Muscle of back (tissue), 13 donors: ENCODE measurements at places on chromosomes 16 and 17.
A peak's percentile ranks its signal among the peaks of the same experiment; 100 is the strongest.

DNA sequence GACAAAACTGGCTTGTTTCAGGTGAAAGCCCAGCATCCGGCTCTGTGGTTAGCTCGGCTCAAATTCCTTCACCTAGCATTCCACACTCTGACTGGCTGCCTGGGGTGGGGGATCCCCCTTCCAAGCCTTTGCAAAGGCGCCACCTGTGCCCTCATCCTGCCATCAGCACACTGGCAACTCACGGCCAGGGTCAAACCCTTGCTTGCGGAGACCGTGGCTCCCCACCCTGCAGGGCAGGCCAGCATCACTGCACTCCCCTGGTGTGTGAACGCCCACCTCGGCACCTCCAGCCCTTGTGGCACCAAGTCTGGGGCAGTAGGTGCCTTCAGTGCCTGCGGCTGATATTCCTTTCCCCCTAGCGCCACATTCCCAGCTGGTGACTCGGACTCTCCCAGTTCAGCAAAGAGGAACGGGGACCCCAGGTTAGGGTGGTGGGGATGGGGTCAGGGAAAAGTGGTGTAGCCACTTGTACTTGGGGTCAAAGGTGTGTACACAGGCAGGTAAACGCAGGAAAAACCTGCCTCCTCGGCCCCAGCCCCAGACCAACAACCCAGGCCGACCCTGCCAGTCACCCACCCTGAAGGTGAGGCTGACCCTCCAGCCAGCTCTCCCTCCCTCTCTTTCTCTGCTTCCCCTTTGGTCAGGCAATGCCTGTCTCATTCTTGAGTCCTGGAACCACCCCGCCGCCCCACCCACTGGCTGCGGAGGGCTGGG is 1.1 kb downstream of the FLII start:
- DNase-seq: no peak

DNA sequence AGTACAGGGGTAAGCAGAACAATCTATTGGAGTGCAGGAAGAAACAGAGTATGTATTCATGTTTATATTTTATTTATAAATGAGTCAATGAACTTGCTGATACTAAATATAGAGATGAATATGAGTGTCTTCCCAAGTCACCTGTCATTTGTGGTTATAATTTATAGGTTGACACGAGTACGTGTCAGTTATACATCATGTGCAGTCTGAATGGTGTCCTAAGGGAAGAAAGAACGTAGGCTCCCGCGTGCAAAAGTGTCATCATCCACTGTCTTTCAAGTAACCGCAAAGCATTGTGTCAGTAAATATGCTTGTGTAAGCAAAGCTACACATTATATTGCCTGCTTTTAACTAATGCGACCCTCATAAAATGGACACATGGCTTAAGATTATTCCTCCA is 786.1 kb downstream of the KCNJ2 start:
- DNase-seq: no peak

GRCh38 chr17:49597928-49598655 is 22.4 kb downstream of the NXPH3 start:
- no peak for DNase-seq

DNA sequence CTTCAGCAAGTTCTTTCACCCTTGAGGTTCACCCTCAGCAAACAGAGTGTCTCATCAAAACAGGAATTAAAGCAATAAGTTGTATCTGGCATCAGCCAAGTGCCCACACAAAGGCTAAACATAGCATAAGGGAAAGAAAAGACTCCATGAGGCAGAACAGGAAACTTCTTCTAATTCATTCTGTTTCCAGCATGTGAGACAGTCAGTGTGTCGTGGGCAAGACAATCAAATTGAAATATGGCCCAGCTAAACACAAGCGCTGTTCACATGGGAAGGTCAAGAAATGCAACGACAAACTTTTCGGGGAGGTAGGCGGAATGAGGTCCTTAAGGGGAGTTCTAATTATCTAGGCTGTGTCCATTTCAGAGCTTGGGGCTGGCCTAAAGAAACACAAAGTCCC is 393.4 kb downstream of the HAPSTR1 start:
- DNase-seq: no peak

DNA sequence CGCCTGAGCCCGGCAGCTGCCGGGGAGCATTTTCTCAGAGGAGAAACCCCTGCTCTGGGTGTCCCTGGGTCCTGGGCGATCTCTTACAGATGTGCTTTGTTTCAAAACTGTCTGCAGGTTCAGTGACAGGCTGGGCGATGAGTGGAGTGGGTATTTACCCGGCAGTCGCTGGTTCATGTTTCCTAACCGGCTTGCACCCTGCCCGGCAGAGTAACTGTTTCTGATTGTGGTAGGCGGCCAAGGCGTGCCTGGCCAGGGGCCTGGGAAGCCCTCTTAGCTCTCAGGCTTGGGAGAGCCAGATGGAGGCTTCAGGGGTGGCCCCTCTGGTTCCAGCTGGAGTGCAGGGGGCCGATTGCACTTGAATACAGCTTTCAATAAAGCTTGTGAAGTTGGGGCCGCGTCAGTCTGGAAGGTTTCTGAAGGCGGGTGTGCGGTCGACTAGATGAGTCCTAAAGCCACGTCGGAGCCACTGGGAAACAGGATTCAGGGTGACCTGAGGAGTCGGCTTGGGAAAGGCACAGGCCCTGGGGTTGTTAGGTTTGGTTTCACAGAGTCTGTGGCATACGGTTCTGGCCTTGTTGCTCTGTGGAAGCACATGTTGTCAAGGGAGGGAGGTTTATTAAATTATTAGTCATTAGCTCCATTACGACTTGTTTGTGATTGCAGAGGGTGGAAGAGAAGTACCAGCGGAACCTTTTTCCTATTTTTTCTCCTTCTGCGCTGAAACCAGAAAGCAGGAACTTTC is 1.4 kb downstream of the BAIAP2 start:
- no peak for DNase-seq

DNA sequence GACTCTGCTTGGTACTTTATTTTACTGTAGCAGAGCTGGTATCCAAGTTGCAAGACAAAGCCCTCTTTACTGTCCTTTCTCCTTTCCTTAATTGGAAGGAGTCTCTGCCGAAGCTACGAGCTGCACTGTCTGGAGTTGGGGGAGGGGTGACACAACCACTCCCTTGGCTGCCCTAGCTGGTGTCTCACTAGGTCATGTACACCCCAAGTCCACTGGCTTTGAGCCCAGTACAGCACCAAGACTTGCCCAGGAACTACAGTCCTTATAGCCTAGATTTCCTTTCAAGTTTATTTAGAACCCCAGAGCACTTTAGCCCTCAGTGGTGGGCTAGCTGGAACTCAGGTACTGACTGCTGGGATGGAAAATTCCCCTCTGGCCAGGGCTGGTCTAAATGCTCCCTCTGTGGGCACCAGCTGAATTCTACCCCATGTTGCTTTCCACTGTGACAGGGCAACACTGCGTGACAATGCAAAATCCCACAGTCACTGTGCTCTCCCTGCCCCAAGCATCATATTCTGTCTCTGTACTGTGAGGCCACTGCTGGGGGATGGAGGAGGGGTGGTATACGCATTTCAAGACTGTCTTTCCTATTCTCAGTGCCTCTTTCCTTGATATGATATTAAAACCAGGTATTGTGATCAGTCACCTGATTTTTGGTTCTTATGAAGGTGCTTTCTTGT is 18.4 kb downstream of the EFCAB5 start:
- no peak for DNase-seq

DNA sequence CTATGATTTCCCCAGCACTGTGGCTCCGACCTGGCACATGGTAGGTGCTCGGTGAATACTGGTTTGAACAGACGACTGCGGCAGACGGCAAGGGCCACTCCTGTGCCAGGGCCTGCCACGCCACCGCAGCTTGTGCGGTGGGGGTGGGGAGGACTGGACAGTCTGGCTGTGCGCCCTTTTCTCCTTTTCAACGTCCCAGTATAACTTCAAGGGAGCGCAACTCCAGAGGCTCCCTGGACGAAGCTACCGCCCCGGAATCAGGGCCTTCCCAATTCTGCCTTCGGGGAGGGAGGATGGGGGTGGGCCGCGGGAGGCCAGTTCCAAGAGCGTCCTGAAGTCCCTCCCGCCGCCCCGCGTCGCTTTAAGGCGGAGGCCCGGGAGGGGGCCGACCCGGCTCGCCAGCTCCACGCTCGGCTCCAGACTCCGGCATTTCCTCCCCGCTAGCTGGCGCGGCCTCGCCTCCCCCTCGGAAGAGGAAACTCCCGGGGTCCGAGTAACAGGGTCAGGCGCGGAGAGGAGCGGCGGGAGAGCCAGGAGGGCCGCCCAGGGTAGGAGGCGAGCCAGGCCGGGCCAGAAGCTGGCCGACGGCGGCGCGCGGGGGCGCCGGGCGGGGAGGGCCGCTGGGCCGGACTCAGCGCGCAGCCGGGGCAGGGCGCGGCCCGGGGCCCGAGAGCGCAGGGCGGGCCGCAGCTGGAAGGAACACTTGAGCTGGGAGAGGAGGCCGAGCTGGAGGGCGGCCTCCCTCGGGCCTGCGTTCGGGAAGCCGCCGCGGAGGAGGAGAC is at the start of gene ITPRIPL2:
TSS of gene ITPRIPL2 (plus strand) at position 388 of the 782 bp plus-strand sequence. CDS start 498 bp downstream, outside the sequence.
- peak; percentile 93 for DNase-seq

- DNase-seq: peak; percentile 76
Measured at GRCh38 chr17:73335591-73336407, 24.0 kb upstream of the CDC42EP4 start.

DNA sequence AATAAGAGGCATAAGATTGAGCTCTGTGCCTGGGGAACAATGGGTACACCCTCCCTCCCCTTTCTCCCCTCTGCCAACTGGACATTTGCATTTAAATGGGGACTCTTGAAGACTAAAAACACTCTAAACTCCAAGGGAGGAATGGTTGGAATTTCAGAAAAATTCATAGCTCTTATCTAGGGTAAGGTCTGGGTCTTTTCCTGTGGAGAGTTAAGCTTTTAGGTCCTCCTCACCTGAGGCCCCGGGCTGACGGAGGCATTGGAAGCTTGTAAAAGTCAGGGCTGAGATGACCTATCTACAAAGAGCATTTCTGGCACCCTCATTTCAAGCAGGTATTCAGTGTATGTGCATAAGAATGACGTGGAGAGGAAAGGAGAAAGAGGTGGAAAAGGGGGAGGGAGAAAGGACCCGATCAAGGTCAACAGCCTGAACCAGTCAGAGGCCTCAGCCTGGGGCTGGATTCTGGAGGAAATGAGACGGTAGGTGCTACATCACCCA is 78.0 kb downstream of the RAP1GAP2 start:
- DNase-seq: no peak

- no peak for DNase-seq
Measured at GRCh38 chr17:36673637-36674277, 72.4 kb downstream of the MRM1 start.

- no peak for DNase-seq
Measured at GRCh38 chr16:72073560-72074230, 10.7 kb downstream of the HPR start.

- no peak for DNase-seq
Measured at GRCh38 chr16:86231321-86231995, 278.9 kb upstream of the FOXF1 start.

DNA sequence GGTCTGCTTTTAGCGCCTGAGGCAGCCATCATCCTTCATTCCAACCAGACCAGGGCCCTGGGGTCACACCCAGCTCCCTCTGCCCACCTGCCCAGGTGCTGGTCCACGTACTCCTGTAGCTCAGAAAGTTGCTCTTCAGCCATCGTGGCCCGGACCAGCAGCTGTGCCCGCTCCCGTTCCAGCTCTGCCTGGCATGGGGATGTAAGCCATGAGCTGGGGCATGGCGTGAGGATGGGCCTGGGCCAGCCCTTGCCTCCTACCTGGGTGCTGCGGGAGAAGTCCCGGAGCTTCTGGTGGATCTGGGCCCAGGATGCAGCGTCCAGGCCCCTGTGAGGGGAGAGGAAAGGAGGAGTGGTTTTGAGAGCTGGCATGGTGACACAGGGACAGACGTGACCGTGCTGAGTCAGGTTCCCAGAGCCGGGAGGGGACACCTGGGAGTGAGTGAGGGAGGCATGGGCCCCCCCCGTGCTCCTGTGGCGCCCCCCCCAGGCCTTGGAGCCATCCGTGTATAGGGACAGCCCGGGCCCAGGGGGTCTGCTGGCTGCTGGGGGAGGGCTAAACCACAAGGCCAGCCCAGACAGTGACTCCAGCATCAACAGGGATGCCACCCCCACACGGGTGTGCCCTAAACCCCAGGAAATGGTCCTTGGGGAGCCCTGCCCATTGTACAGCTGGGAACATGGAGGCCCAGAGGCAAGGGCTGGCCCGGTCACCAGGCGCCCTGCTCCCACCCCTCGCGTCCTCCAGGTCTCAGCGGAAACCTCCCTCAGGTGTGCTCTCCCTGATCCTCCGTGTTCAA is 2.1 kb downstream of the ANTKMT start:
- no peak for DNase-seq

DNA sequence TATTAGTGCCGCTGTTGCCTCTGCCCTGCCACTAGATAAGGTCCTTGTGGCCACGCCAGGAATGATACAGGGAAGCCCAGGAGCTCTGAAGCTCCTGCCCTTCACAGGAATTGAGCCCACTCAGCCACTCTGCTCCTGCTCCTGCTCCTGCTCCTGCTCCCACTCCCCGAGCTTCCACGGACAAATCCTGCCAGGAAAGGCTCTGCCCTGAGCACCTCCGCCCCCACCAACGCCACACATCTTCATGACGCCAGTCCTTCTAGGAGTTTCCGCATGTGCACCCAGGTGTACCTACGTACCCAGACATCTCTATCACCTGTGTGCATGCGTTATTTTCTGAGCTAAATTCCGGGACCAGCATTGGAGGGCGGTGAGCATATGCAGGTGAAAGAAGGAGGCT is 369.1 kb downstream of the C16orf95 start:
- no peak for DNase-seq

DNA sequence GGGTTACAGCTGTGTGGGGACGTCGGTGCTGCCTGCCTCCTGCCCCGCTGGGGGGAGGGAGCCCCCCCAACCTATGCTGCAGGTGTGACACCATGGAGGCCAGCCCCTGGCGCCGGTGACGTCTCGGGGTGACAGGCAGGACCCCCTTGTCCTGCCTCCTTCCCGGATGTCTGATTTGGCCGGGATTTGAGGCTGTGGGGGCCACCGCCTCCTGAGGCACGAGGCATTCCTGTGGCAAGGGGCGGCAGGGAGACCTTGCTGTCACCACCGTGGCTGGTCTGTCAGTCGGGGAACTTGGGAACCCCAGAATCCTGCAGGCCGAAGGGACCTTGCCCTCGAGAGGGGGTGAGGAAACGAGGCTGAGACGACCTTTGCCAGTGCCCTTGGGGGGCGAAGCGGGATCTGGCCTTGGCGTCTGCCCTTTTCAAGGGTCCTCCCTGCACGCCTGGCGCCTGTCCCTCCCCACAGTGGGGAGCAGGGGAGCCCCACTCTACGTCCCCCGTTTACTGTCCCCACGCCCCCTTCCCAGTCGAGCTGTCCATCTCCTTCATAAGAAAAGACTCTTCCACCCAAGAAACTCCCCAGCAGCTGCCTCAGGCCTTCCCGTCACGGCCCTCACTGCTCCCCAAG is 74.4 kb downstream of the METRNL start:
- no peak for DNase-seq
